Fibroblast of the aortic adventitia (primary cell): ENCODE measurements at places on chromosomes 7 and 10.

GRCh38 chr7:84092207-84092606, 102.4 kb downstream of the SEMA3A start:
- DNase-seq, result no peak

GRCh38 chr10:52040486-52040885, 273.6 kb upstream of the DKK1 start:
- no peak for DNase-seq

DNA sequence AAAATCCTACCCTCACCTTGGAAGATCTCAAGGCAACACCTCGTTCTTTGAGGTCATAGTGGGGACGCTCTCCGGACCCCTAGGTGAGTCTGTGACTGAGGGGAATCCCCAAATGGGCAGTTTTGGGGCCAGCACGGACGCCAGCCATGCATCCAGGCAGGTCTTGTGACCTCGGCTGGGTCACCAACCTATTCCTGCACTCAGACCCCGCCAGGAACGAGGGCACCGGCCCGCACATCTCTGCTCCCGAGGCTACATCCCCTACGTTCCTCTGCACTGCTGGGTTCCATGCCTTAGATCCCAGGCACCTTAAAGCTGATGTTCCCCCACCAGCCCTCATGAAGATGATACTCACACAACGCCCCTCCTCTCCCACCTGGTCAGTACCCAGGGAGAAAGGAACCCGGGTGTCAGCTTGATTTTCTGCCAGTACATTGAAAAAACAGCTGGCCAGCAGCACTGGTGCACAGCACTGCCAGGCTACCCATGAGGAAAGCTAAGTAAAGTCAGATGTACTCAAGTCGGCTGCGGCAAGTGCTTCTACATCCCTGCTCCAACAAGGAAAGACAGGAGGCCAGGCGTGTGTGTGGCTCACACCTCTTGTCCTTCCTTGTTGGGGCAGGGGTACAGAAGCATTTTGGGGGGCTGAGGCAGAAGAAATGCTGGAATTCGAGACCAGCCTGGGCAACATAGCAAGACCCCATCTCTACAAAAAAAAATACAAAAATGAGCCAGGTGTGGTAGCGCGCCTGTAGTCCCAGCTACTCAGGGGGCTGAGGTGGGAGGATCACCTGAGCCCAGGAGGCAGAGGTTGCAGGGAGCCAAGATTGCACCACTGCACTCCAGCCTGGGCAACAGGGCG, 48.1 kb downstream of the DIP2C start:
- DNase-seq, result no peak

- peak; percentile 60 for DNase-seq
These were observed 31.3 kb upstream of the SMC3 start for GRCh38 chr10:110535958-110536891.

DNA sequence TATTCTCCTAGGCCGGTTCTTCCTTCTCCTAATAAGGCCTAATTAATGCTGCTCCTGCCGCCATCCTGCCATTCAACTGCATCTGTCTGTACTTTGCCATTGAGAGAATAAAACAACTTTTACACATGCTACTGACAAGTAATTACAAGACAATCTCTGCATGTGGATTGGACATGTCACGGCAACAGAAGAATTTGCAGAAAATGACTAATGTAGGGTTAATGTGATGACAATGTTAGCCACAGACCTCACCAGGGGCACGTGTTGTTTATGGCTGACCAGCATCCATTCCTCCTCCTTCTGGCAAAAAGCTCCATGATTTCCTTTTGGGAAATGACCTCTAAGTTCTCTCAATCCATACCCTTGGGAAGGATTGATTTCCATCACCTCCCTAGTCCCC, 58.0 kb downstream of the NEBL start:
- no peak for DNase-seq

DNA sequence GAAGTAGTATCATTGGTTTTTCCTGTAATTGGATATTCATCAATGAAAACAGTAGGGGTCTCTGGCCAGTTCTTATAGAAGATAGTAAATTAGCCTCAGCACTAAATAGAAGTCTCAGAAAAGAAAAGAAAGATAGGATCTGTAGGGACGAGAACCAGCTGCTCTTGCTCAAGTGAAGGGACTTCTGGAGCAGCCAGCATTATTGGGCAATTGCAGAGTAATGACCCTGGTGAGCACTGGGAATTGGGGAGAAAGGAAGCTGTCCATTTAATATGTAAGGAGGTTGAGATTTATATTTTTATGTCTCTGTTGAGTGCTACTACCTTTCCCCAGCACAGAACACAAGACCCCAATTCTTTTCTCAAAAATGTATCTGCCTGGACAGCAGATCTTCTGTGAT, 61.2 kb upstream of the WNT16 start:
- peak; percentile 9 for DNase-seq

DNA sequence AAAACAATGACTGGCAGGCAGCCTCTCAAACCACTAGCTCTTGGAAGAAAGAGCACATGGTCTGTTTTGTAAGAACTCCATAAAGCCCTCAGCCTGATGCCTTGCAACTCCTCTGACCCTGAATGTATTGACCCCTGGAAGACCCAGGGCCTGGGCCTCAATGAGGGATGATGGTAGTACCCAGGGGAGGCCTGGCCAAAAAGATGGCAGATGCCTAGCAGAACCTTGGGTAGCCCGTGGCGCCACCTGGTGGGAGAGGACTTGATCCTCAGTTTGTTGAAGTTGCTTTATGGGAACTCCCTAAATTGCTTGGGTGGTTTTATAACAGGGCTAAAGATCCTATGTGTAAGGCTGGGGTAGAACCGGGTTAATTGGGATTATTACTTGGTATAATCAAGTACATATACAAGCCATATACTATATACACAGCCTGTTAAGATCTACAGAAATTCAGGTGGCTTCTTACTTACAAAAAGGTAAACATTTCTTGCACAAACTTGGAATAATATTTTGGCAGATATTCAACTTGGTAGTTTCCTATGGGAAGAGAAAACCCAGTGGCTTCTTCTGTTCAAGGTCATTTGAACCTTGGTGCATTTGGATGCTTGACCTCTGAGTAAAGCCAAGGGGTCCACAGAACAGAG, 95.8 kb upstream of the CACUL1 start:
- peak; percentile 47 for DNase-seq

DNA sequence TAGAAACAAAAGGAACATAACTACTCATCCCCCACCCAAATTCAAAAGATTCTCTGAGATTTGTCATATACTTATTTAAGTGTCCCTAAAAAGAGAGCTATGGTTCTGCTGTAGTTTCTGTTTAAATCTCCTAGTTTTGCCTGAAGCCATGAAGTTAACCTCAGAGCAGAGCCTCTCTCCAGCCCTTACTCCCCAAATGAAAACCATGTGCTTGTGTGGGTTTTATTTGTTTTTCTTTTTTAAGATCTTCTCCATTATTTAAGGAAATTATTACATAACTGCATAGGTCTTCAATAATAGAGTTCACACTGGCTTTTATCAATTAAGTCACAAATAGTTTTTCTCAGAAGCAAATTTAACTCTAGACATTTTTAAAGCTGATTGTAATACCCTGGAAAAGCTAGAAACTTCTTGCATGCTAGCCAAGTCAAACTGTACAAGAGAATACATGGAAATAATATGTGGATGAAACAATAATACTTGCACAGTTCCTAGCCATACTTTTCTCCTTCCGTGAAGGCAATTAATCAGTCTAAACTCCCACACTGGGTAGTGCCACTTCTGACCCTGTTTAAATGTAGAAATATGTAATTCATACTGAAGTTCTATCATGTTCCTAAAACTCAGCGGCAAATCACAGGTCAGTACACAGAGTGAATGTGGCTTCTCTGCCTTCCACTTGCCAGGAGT, 579.7 kb downstream of the SUGCT start:
- peak; percentile 68 for DNase-seq
